Neural crest cell (in vitro differentiated cells): ENCODE measurements at places on chromosomes 5 and 9.

- no peak for DNase-seq
Measured at GRCh38 chr5:50767588-50767987, 101.2 kb downstream of the PARP8 start.

GRCh38 chr5:54727874-54728587, 210.5 kb downstream of the SNX18 start:
- DNase-seq = no peak

- no peak for DNase-seq
Measured at GRCh38 chr9:117424291-117424690, 9.4 kb upstream of the ASTN2 start.

GRCh38 chr5:111668477-111669414, 88.2 kb downstream of the NREP start:
- DNase-seq = no peak

- DNase-seq = no peak
Measured at GRCh38 chr5:68798877-68799843, 294.7 kb upstream of the SLC30A5 start.

DNA sequence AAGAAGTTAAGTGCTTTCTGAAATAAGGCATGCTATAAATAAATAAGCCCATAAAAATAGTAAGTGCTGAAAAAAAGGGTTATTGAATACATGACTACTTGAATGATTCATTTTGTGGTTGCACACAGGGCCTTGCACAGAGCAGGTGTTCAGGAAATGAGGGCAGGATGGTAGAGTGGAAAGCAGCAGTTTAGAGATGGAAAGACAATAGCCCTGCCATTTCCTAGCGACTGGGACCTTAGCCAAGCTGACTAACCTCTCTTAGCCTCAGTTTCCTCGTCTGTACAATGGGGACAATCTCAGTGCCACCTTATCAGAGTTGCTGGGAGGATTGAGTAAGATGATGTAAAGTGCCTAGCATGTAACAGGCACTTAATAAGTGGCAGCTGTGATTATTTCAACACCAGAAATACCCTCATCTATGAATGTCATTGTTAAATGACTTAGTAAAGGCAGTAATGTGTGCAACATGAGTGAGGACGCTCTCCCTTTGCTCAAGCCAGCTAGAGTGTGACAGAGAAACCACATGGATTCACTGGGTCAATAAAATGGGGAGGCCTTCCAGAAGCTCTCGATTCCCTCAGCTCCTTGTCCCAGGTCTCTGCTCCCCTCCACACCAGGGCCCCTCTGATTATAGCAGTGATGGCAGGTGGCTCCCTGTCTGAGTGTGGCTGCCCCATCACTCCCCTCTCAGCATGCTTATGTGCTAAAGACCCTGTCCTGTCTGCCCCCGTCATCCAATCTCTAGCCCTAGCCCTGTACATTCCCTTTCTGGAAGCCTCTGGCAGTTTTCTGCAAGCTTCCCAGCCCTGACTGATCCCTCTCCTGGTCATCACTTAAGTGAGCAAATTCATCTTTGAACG, 16.0 kb upstream of the PHF19 start:
- DNase-seq = no peak

- DNase-seq = no peak
Measured at GRCh38 chr5:172559004-172559932, 81.8 kb upstream of the NEURL1B start.

DNA sequence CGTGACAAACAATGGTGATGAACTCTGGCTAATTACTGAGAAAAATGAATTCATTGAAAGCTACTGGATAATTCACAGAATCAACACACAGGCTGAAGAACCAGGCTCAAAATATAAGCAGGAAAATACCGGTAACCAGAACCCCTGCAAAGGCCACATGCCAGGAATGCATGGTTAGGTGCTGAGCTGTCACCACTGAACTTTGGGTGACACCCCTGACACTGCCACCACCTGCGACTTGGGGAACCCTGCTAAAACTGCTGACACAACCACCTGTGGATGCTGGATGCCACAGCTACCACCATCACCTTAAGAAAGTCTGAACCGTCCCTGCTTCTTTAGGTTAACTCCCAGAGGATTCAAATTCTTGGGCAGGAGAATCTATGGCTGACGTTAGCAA, 72.0 kb upstream of the NR4A3 start:
- DNase-seq = no peak

- no peak for DNase-seq
Measured at GRCh38 chr5:28165096-28165495, 1126.7 kb upstream of the CDH9 start.

DNA sequence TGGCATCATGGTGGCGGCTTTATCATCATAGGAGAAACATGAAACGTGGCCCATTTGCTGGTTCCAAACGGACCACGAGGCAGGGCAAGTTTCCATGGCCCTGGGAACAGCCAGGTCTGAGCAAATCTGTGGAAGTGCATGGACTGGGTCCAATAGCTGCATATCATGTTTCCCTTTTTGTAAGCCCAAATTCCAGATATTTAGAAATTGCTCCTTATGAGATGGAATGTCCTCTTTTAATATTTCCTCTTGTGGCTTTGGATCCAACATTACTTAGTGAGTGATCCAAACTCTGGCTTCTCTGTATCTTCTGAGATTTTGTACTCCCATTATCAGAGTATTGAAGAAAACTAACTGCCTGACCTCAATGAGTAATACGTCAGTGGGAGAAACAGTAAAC, 79.8 kb upstream of the FBXL7 start:
- no peak for DNase-seq

- no peak for DNase-seq
Measured at GRCh38 chr9:89903141-89903475, 298.3 kb downstream of the GADD45G start.

- DNase-seq = no peak
Measured at GRCh38 chr5:108061941-108062340, 320.0 kb downstream of the FBXL17 start.

DNA sequence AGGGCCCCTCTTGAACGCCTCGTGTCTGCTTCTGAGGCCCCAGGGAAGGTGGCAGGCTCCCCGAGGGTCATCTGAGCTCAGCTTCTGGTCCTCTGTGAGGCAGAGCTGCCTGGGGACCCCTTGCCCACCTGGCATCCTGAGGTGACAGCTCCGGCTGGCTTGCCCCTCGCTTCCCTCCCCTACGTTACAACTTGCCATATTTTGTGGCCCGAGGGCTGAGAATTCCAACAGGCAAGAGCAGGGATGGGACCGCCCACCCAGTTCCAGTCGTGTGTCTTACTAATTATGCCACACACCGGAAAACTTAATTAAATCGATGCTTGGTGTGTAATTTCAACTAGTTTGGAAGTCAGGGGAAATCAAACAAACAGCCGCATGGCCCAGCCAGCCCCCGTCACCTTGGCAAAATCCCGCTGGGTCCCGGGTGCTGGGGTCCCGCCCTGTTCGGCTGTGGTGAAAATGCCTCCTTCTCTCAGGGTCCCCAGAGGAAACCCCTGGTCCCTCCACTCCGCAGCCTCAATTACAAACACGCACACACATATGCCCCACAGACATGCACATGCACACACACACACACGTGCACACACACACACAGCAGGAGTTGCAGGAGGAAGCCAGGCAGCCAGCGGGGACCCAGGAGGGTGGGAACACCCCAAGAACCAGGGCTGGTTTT, 221.0 kb upstream of the IER5L start:
- DNase-seq = no peak

GRCh38 chr5:9877488-9877887, 247.3 kb upstream of the TAS2R1 start:
- DNase-seq = no peak

DNA sequence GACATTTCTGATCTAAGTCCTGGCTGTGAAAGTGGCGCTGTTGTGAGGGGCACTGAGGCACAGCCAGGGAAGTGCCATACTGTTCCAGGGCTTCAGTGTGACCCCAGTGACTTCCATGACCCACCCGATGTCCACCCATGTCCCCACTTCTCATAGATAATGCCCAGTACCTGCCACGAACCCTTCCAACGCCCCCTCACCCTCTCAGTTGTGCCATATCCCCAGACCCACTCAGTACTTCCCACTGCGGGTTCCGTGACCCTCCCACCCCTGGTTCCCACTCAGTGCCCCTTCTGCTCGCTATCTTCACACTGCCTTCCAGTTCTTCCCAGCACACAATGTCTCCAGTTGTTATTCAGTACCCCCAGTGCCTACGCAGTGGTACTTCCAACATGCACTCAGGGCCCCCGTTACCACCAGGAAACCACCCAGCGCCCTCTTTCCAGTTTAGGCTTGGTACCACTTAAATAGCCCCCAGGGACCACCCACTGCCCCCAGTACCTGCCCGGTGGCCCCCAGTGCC, 30.7 kb upstream of the PSD2 start:
- no peak for DNase-seq

DNA sequence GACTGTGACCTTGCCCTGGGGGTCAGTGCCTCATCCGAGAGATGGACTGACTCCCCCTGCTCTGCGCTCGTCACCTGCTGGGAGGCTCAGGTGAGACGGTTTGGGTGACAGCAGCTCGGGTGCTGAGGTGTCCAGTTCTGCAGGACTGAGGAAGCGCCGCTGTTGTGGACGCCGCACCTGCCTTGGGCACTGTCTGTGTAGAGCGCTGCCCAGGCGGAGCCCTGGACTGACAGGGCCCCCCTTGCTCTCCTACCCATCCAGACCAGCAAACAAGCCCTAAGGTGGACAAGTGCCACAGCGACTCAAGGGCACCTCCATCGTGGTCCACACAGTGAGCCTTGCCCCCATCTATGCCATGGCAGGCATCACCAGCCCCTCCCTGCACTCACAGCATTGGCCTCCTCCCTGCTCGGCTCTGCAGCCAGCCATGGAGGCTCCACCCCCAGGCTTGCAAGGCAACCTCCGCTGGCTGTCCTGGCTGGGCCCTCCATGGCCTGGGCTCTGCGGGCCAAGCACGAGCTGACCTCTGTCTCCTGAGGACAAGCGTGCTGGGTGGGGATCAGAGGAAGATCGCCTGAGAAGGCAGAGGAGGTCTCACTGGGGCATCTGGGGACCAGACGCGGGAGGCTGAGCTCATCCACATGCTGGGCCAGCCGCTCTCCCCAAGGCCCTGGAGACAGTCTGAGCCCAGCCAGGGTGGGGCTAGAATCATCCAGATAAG, 87.1 kb upstream of the COL5A1 start:
- DNase-seq = no peak

DNA sequence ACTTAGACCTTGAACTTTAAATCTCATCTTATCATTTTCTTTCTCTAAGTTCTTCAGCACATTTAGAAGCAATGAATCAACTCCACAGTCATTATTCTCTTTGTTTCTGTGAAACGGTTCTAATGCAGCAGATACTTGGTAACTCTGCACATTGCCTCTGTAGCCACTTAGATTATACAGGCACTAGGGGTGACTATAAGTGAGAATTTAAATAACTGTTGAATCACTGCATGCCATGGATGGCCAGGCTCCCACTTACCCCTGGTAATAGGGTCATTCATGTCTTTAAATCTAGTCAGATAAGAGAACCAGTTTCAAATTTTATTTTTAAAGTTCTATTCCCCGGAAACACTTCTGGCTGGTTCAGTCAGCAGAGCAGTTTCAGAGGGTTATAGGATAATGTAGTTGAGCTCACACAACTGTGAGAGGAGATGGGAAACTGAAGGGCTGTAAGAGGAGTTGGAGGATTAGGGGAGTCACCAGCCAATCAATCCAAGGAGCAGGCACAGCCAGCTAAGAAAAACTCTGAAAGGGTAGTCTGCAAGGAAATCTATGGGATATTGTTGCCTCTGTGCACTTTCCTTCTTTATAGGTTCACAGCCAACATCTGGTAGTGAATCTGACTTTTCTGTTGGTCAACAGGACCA, 4.2 kb upstream of the MINAR2 start:
- no peak for DNase-seq

DNA sequence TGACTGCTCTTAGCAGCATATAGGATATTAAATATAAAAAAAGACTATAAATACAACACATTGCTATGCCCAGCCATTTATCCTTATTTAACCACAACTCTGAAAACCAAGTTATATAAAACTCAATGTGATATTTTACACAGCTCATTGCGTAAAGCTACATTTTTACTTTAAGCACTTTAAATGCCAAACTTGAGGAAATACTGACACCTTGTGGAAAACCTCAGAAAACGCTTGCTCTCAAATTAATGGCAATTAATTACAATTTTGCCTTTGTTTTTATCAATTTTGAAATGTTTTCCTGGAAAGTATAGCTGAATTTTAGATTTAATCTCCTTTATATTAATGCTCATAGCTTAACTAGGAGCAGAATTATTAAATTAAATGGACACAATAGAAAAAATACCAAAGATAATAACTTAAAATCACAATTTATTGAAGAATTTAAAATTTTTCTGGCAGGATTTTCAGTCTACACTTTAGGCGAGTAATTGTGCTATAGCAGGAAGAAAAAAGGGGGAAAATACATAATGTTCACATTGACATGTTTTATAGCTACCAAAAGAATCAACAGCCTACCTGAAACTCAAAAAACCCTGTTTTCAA, 25.2 kb upstream of the PLAC8L1 start:
- DNase-seq = no peak

- no peak for DNase-seq
Measured at GRCh38 chr5:15992918-15993317, 186.7 kb downstream of the MARCHF11 start.

- no peak for DNase-seq
Measured at GRCh38 chr9:130043654-130044623, 950 bp upstream of the FNBP1 start.

GRCh38 chr9:68964765-68965164, 49.1 kb downstream of the PRKACG start:
- no peak for DNase-seq

DNA sequence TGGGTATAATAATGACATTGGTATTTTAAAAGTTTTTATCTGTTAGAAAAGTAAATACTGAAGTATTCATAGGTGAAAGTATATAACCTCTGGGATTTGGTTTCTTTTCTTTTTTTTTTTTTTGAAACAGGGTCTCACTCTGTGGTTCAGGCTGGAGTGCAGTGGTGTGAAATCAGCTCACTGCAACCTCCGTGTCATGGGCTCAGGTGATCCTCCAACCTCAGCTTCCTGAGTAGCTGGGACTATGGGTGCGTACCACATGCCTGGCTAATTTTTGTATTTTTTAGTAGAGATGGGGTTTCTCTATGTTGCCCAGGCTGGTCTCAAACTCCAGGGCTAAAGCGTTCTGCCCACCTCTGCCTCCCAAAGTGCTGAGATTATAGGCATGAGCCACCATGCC, 7.2 kb downstream of the HSDL2 start:
- DNase-seq = no peak

DNA sequence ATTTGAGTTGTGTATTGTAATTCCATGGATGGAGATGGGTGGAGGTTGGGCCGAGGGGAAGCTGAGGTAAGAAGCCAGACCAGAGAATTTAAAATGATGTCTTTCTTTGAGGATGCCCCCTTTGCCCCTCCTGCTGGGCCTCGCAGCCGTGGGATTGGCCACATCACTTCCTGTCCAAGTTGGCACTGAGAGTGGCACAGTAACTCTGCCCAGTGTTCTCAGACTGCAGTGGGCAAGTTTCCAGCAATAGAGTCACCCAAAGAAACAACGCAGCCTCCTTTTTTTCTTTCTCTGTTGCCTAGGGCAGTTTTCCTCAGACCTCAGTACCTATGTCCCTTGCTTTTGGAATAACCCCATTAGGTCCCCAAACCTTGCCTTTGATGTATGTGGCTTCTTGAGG, 306.6 kb upstream of the DMRT1 start:
- DNase-seq = no peak

- DNase-seq = no peak
Measured at GRCh38 chr9:129987047-129987446, 55.9 kb downstream of the FNBP1 start.
